ENCODE measurements at places on chromosomes 12 and 14.

GRCh38 chr14:62159314-62159713 lies 397.1 kb downstream of the SNAPC1 start:
- DNase-seq: no peak

- DNase-seq: no peak
These were observed 59.7 kb downstream of the SCFD1 start for GRCh38 chr14:30681752-30682355.

DNA sequence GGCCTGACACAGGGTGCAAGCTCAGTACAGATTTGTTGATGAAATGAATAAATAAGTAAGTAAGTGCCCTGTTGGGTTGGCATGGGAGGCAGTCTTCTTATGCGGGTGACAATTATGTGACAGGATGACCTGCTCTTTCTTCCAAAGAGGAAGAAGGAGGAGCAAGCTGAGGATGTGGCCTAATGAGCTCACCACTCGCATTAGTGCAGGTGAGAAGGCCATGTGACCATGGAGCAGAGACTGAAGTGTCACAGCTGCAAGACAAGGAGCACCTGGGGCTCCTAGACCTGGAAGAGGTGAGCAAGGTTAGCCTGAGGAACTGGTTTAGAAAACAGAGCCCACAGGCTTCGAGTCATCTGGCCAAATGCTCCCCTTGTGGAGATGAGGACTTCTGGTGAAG lies 34.9 kb downstream of the LRTM2 start:
- no peak for DNase-seq

GRCh38 chr12:2876431-2877046 lies 435 bp downstream of the FOXM1 start:
- peak; percentile 48 for DNase-seq

- peak; percentile 84 for DNase-seq
These were observed 139.3 kb downstream of the ADGRD1 start for GRCh38 chr12:131092901-131093603.

DNA sequence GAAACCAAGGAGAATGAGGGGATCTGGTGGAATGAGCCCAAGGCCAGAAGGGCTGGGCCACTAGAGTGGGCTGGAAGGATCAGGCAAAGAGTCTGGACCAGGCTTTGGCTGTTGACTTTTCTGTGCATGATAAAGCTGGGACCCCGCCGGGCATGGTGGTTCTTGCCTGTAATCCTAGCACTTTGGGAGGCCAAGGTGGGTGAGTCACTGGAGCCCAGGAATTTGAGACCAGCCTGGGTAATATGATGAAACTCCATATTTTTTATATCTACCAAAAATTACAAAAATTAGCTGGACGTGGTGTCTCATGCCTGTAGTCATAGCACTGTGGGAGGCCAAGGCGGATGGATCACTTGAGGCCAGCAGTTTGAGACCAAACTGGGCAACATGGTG lies 393 bp upstream of the KLHL33 start:
- peak; percentile 80 for DNase-seq

DNA sequence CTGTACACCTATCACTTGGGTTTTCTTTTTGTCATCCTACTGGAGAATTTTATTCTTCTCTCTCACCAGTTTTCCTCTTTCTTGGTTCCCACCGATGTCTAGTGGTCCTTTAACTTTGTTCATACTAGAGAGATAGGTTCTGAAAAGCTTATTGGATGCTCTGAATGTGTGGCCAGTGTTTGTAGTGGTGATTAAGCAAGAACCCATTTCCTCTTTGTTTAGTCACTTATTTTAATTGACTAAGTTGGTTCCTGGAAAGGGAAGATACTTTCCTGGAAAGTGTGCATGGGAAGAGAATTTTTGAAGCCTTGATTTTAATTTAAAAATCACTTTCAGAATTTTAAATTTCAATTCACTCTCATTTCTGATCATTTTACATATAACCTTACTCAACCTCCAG lies 127.2 kb downstream of the OTOGL start:
- DNase-seq: peak; percentile 69

DNA sequence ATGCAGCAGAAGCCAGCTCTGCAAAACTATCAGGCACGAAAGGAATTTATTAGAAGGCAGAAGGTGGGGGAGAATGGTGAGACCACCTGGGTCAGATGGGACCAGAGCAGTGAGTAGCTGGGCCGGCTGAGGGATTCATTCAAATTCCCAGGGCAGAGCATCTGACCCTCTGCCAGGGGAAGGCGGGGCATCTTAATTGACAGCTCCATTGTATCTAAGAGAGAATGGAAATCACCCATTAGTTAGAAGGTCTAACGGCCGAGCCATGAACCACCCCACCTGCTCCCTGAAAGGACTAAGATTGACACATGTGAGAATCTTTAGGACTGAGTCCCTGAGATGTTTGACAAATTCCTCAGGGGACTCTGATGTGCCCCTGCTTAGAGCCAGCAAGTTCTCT lies 83.7 kb downstream of the PHETA1 start:
- no peak for DNase-seq
